Ureter (tissue), 1 donor: ENCODE measurements at places on chromosomes 7 and 10.

- no peak for DNase-seq
Observed at GRCh38 chr7:51286401-51286800, 30.2 kb downstream of the COBL start.

DNA sequence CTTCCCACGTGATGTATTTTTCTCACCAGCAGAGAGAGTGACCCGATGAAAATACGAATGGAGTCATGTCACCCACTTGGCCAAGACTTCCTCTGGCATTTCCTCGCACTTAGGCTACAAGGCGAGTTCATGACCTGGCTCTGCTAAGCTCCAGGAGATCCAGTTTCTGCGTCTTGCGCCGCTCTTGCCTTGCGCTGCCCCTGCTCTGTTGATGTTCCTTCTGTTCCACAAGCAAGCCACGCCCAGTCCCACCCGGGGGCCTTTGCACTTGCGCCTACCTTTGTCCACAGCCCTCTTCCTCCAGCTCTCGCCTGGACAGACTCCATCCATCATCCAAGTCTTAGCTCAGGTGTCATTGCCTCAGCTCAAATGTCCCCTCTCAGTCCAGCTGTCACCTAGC lies 116.3 kb upstream of the SHH start:
- no peak for DNase-seq

DNA sequence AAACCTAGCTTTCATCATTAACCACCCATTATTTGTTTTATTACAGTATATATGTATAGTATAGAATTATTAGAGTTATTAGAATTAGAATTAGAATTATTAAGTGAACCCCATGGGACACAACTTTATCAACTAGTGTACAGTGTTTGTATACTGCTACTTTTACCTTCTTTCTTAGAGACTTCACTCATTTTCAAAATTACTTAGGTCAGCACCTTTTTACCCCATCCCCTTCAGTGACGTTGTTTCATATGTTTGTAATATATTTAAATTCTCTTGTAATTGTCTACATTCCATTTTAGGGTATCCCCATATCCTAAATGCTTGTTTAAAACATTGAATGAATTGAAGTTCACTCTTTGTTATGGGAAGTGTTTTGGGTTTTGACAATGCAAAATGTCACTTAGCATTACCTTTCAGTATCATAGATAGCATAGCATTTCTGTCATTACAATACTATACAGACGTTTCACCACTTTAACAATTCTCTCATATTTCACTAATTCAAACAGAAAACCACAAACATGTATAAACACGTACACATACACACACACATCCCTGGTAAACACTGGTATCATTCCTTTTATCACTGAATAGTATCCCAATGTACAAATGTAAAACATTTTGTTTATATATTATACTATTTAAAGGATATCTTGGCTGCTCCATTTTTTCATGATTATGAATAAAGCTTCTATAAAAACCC lies 229.9 kb upstream of the MAGI2 start:
- no peak for DNase-seq

- DNase-seq, result no peak
Observed at GRCh38 chr10:5268743-5269142, 72.1 kb downstream of the AKR1C4 start.

DNA sequence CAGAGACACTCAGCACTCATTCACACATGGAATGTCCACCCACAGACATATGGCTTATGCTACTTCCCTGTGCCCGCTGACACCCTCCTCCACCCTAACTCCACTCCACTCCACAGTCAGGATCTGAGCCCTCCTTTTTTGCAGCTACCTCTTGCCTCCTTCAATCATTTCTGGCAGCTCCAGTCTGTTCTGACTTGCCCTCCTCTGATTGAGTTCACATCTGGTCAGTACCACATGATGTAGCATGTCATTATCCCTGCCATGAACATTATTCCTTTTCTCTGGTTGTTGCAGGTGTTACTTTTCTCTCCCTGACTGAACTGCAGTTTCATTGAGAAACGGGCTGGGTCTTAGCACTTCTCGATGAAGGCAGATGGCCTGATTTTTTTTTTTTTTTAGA lies 130.1 kb upstream of the EGR2 start:
- no peak for DNase-seq

DNA sequence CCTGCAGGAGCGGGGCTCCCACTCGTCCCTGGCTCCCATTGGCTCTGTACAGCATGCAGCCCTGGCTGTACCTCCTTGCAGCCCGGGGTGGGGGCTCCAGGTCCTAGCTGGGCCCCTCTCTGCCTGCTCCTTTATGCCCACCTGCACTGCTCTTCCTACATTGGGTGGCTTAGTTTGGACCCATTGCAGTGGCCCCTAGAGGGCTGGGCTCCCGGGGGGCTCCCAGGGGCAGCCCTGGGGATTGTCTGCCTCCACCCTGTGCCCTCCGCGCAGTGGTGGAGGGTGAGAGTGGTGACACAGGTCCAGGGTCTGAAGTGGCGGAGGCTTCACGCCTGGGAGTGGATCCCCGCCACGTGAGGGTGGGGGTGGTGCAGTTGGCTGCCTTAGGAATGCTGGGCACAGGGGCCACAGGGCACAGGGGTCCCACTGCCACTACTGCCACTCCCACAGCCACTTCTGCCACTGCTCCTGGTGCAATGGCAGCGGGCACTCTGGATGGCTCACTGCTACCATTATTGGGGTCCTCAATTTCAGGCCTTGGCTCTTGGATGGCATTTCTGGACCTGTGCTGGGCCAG lies 177.1 kb downstream of the ARL4A start:
- DNase-seq, result no peak

GRCh38 chr10:52778511-52779392 lies 6.2 kb upstream of the MBL2 start:
- DNase-seq, result no peak
